ENCODE measurements at places on chromosomes 6 and 20. TPM values are rescaled to one million over a fixed set of nuclear protein-coding genes. Genes with fewer than 3 reads are reported as not detected.

NT5E gene
- total RNA-seq, result 326 TPM

ULBP1 gene
- not detected for total RNA-seq

SPEF1 gene
- total RNA-seq, result 0.08 TPM

RAB32 gene
- total RNA-seq, result 108 TPM

ACTR5 gene
- total RNA-seq, result 3.4 TPM

C6orf15 gene
- not detected for total RNA-seq

ISM1 gene
- total RNA-seq, result not detected

OR12D3 gene
- not detected for total RNA-seq

HLA-DRB1 gene
- not detected for total RNA-seq

GRIK2 gene
- total RNA-seq, result 1.8 TPM

CLPSL1 gene
- total RNA-seq, result not detected

VGLL2 gene
- total RNA-seq, result not detected

RIPOR2 gene
- total RNA-seq, result 0.23 TPM

PGC gene
- total RNA-seq, result not detected

TRAPPC3L gene
- not detected for total RNA-seq

COL21A1 gene
- 0.53 TPM for total RNA-seq

RSPH3 gene
- 3.1 TPM for total RNA-seq

IL17F gene
- total RNA-seq, result not detected

CUTA gene
- total RNA-seq, result 95.1 TPM

MEP1A gene
- total RNA-seq, result not detected

Measured in smooth muscle cell of the coronary artery (primary cell).